ENCODE measurements at places on chromosomes 3 and 15. TPM values are rescaled to one million over a fixed set of nuclear protein-coding genes. Genes with fewer than 3 reads are reported as not detected.
A peak's percentile ranks its signal among the peaks of the same experiment; 100 is the strongest.

DNA sequence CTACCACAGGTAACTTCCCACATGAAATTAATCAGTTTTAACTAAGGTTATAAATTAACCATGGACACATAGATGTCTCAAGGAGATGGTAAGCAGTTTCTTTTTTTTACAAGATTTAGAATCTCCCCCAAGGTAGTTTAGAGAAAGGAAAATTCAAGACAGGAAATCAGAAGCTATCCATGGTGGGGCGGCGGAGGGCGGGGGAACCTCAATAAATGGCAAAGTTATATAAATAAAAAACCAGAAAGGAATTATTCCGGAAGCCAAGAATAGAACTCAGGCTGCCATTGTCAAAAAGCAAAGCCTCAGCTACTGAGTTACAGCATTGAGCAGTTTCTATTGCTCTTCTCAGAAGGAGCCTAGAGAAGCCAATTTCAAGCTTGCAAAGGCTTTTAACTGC, 172.1 kb upstream of the SMAD3 start:
- DNase-seq: no peak

The DCLK3 gene
- not detected for total RNA-seq

DNA sequence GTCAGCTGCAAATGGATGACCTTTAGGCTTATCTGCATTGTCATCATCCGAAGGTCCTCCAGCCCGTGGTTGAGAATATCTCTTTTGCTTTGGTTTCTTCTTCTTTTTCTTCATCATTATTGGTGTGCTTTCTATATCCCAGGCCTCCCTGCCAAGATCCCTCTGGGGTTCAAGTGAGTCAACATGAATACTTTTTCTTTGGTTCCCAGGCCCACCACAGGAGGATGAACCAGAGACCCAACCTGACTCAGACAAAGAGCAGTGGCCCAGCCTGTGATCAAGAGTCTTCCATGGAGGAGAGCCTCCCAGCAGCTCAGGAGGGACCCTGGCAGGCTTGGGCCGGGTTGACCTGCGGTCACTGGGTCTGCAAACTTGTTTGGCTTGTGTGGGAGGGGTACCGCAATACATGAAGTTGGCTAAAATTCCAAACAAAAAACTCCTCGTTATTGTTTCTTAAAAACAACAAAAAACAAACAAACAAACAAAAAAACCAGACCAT, 104.2 kb downstream of the MAP4 start:
- DNase-seq: no peak

The HSPBAP1 gene
- total RNA-seq: 9.6 TPM

GRCh38 chr3:160822936-160823335, 66.9 kb downstream of the PPM1L start:
- DNase-seq: no peak

DNA sequence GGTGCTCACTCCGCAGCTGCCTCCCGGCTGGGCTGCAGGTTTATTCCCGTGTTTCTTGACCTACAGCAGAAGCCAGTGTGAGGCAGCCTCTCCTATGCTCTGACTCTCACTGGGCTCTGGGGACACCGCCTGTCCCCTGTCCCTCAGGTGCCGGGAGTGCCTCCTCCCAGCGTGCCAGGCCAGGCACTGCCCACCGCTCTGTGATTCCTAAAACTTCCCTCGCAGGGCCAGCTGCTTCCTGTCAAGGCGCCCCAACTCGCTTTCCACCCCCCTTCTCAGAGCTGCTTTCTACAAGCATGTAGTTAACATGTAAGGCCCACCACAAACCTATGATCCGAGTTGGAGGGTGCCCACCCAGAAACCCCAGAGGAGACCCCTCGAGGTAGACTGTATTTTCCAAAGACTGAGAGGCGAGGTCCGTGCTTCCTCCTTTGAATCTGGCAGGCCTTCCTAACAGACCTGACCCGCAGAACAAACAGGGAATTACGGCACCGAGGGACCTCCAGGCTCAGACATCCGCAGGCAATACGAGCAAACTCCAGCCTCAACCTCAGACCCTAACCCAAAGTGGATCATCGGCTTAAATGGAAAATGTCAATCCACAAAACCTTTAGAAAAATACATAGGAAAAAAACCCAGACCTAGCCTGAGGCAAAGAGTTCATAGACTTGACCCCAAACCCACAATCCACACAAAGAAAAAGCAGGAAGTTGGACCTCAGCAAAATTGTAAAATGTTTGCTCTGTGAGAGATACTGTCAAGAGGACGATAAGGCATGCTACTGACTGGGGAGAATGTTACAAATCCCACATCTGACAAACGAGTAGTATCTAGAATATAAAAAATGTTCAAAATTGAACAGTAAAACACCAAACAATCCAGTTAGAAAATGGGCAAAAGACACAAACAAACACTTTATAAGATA, 121.3 kb upstream of the IQSEC1 start:
- no peak for DNase-seq

- DNase-seq: no peak
Measured at GRCh38 chr3:59609657-59610348, 560.0 kb upstream of the CFAP20DC start.

The SLC22A13 gene
- 0.52 TPM for total RNA-seq

DNA sequence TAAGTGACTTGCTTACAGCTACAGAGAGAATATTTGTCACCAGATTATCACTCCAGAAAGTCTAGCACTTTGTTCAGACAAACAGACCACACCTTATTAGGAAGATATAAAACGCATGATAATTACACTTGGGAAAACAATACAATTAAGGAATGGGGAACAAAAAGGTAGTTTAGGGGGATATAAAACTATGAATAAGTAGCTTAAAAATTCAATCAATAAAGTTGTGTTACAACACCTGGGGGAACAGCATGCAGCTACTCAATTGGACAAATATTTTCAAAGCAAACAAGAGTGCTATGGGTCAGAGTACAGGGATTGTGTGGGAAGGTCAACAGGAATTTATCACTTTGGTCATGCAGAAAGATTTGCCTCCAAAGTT, 15.1 kb downstream of the CLDN1 start:
- DNase-seq: peak; percentile 22

GRCh38 chr3:141246958-141247301, 15.3 kb downstream of the PXYLP1 start:
- DNase-seq: no peak

The SHC4 gene
- total RNA-seq: 0.78 TPM

GRCh38 chr3:38149708-38150107, 11.2 kb downstream of the MYD88 start:
- no peak for DNase-seq

DNA sequence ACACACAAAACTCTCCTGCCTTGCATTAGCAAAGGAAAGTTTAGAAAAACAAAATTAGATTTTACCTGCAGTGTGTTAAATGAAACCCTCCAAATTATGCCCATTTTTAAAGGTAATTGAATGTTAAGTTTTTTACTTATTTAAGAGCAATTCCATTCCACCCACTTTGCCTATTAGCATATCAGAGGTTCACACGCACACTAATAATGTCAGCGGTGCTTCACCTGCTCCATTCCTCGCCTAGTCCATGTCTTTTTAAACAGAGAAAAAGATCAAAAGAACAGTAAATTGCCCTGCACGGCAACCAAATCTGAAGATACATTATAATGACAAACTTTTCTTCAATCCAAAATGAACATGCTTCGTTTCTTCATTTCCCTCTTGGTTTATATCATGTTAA, 97.3 kb upstream of the LRRN1 start:
- no peak for DNase-seq

GRCh38 chr3:179829401-179829800, 176.6 kb downstream of the USP13 start:
- DNase-seq: no peak

The HYAL1 gene
- 13.0 TPM for total RNA-seq

DNA sequence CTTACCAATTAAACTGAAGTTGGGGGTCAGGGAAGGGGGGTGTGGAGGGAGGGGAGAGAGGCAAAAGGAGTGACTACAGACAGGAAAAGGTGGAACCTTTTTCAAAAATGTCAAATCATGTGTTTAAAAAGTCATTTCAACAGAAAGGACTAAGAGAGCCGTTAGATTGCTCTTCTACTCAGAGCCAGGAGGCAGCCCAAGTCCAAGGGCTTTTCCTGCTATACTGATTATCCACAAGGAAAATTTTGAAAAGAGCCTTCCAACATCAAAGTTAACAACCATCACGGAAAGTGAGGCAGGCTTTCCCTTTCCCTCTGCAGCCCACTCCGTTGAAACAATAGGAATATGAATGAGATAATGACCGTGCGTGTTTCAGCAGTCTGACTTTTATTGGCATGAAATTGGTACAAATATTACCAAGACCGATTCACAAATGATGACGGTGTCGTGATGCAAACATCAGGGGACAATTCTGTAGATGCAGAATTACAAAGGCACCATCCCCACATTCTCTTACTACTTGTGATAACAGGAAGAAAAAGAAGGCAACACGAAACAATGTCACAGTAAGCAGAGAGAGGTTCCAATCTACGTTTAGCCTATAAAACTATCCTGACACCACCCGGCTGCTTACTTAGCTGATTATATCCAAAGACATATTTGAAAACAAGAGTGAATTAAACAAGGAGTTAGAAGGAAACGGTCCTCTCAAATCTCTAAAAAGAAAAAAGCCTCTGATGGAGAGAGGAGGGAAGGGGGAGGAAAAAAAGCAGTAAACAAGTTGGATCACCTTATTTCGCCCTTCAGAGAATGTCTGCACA, 453.7 kb downstream of the FOXP1 start:
- no peak for DNase-seq

DNA sequence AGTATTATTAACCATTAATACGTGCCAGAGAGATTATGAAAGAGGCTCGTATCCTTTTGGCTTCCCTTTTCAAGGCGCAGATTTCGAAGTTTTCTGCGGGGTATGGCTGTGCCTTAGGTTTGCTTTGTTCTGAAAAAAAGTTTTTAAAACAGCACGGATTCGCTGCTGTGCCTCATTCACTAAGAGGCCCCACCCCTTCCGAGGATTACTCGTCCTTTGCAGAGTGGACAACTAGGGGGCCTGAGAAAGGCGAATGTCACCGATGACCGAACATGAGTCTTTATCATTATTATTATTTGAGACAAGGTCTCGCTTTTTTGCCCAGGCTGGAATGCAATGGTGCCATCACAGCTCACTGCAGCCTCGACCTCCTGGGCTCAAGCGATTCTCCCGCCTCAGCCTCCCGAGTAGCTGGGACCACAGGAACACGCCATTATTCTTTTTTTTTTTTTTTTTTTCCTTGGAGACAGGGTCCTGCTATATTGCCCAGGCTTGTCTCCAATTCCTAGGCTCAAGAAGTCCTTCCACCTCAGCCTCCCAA, 684 bp upstream of the RPS27L start:
- DNase-seq: peak; percentile 60

- peak; percentile 47 for DNase-seq
Measured at GRCh38 chr3:33438284-33438668, 1.9 kb downstream of the UBP1 start.

The MASP1 gene
- 2.3 TPM for total RNA-seq

The TTLL13 gene
- not detected for total RNA-seq

DNA sequence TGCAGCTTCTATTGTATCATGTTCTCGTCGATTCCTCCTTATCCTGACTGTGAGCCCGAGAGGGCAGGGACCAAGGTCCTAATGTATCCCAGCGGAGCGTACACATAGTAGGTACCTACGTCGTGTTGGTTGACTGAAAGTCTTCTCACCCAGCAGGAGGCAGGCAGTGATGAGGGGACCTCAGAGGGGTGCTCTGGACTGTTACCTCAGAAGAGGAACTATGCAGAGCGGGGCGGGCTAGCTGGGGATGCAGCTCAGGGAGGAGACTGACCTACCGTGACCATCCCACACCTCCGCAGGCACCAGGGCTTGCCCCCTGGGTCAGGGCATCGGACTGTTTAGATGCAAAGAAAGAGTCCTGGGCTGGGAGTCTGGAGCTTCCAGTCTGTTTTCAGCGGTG, 11.4 kb downstream of the CHAC1 start:
- no peak for DNase-seq

DNA sequence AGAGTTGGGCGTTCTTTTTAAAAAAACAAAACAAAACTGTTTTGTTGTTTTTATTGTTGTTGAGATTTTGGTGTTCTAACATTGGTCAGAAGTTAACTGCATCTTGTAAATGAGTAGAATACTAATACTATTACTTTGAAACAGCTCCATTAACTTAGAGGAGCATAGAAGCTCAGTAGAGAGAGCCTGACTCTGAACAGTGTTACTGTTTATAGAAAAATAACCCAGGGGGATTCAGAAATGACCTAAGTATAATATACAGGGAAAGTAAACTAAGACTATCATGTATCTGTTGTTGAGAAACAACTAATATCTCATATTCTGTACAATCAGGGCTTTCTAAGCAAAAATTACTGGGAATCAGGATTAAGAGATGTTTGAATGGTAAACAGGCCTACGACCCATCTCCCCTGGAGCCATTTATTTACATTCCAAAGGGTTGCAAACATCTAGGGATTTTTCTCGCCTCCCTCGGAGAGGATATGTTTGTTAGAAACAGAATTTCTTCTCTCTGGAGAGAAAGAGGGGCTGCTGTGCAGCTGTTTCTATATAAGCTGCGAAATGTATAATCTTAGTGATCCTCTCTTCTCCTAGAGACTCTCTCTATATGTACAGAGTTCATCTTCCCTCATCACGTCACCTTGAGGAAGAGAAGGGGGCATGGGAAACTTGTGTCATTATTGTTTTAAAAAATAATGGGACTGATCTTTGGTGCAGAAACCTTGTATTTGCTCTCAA, 827.5 kb upstream of the DPPA4 start:
- no peak for DNase-seq

GRCh38 chr3:24963762-24964625, 464.1 kb upstream of the RARB start:
- no peak for DNase-seq

- no peak for DNase-seq
Measured at GRCh38 chr3:124089214-124089613, 97.3 kb upstream of the ROPN1 start.

The ARHGEF26 gene
- total RNA-seq: 17.1 TPM

DNA sequence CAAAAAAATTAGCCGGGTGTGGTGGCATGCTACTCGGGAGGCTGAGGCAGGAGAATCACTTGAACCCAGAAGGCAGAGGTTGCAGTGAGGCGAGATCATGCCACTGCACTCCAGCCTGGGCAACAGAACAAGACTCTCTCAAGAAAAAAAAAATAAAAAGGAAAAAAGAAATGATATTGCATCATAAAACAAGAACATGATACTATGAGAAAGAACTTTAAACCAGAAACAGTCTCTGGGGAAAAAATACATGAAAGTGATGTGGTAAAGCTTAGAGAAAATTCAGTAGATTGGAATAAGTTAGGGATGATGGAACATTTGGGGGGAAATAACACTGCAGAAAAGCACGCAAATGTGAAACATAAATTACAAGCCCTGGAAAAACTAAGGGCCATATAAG, 54.7 kb downstream of the CRYGS start:
- no peak for DNase-seq

- DNase-seq: no peak
Measured at GRCh38 chr3:31614162-31614921, 81.6 kb downstream of the STT3B start.

The TRAIP gene
- total RNA-seq: 1.8 TPM

DNA sequence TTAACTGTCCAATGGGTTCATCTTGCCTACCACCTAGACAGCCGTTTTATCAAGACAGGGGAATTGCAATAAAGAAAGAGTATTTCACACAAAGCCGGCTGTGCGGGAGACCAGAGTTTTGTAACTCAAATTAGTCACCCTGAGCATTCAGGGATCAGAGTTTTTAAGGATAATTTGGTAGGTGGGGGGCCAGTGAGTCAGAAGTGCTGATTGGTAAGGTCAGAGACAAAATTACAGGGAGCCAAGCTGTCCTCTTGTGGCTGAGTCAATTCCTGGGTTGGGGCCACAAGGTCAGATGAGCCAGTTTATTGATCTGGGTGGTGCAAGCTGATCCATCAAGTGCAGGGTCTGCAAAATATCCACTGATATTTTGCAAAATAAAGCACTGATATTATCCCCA, 29.9 kb upstream of the GPD1L start:
- no peak for DNase-seq

The CADPS gene
- total RNA-seq: 67.6 TPM

The KNG1 gene
- not detected for total RNA-seq

GRCh38 chr3:46127503-46127902, 80.6 kb downstream of the CCR1 start:
- no peak for DNase-seq
